ENCODE measurements at places on chromosomes 2 and 18.

DNA sequence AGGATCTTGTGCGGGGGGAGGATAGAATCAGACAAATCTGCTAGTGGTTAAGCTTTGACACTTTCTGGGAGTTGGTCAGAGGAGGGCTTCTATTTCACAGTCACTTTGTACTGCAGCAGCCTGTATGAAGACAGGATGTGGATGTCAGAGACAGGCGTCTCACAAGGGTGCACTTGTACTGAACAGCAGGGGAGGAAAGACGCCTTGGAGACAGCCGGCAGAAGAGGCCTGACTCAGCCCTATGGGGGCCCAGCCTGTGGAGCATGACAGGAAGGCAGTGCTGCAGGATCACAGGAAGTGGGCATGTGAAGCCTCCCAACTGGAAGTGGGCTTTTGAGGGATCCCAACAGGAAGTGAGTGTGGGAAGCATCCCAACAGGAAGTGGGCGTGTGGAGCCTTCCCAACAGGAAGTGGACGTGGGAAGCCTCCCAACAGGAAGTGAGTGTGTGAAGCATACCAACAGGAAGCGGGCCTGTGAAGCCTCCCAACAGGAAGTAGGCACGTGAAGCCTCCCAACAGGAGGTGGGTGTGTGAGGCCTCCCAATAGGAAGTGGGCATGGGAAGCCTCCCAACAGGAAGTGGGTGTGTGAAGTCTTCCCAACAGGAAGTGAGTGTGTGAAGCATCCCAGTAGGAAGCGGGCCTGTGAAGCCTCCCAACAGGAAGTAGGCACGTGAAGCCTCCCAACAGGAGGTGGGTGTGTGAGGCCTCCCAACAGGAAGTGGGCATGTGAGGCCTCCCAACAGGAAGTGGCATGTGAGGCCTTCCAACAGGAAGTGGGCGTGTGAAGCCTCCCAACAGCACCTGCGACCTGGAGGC is 212.3 kb downstream of the SNTG2 start:
- no peak for DNase-seq

DNA sequence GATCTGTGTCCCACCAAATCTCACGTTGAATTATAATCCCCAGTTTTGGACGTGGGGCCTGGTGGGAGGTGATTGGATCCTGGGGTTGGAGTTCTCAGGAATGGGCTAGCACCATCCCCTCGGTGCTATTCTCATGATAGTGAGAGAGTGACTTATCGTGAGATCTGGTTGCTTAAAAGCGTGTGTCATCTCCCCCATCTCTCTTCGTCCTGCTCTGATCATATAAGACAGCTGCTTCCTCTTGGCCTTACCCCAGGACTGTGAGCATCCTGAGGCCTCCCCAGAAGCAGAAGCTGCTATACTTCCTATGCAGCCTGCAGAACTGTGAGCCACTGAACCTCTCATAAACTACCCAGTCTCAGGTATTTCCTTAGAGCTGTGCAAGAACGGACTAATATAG is 163.7 kb upstream of the NDUFV2 start:
- DNase-seq: no peak

GRCh38 chr18:48678237-48679115 is 139.6 kb downstream of the CTIF start:
- DNase-seq: no peak

- DNase-seq: no peak
These were observed 49.3 kb downstream of the MTERF4 start for GRCh38 chr2:241052677-241053360.

DNA sequence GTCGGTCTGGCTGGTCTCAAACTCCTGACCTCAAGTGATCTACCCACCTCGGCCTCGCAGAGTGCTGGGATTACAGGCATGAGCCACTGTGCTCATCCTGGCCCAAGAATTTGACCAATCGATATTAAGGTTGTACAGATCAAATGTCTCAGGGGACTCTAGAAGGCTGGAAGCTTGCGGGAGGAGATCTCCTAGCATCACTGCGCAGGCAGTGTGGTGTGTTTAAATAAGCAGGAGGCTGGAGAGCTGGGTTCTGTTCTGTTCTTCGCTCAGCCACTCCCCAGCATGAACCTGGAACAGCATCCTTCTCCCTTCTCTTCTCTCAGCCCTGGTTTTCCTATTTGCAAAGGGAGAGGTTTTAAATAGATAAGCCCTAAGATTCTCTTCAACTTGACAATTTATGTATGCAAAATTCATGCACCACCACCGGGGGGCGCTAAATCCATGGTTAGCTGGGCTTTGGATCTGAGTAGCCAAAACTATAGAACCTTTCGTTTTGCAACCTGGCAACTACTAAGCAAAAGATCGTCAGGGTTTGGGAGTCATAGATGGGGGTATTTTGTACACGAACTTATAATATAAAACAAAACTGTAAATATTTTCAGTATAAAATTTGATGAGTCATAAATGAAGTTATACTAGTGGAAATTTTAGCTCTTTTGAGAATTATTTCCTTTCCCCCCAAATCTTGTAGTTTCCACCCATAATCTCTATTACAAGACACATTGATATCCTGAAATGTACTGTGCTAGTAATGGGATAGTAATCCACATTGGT is 60.6 kb downstream of the SLC16A14 start:
- DNase-seq: peak; percentile 79

GRCh38 chr2:119516121-119516520 is 8.2 kb downstream of the SCTR start:
- DNase-seq: no peak

DNA sequence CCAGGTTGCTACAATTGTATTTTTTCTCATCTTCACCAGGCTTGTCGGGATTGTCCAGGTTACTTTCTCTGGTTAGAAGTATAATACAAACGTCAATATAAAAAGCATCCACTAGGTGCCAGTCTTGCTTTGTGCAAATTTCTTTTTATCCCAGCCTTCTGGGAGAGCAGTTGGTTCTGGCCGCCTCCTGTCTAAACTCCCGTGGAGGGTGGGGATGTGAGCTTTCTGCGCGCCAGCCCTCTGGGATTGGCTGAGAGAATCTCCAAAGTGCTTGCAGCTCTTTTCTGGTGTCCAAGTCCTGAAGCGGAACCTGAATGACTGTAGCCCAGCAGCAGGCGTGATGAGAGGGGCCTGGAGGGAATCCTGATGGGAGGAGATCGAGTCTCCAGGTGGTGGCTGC is 22.4 kb upstream of the TOGARAM2 start:
- peak; percentile 36 for DNase-seq

GRCh38 chr2:39606585-39606984 is 59.1 kb upstream of the TMEM178A start:
- DNase-seq: no peak

- DNase-seq: no peak
These were observed 42.4 kb upstream of the DDX18 start for GRCh38 chr2:117771969-117772630.

GRCh38 chr2:47178341-47178740 is 23.2 kb upstream of the STPG4 start:
- DNase-seq: no peak

DNA sequence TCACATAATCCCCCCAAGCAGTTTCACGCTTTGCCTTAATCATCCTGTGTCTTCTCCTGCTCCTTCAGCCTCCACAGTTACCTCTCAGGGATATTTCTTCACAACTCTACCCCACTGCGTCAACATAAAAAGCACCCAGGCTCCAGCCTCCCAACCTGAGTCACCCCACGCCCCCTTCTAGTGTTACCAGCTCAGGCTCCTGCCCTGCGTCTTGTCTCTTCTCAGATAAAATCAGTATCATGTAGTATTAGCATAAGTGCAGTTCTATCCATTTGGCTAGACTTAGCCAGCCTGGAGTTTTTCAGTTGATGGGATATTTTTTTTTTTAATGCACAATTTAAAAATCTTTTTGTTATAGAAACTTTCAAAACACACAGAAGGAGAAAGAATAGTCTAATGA is 9.6 kb upstream of the PELI1 start:
- no peak for DNase-seq

- DNase-seq: no peak
These were observed 35.1 kb downstream of the WDR43 start for GRCh38 chr2:28929581-28929980.

GRCh38 chr18:51266773-51267172 is 69.3 kb upstream of the MEX3C start:
- DNase-seq: no peak

DNA sequence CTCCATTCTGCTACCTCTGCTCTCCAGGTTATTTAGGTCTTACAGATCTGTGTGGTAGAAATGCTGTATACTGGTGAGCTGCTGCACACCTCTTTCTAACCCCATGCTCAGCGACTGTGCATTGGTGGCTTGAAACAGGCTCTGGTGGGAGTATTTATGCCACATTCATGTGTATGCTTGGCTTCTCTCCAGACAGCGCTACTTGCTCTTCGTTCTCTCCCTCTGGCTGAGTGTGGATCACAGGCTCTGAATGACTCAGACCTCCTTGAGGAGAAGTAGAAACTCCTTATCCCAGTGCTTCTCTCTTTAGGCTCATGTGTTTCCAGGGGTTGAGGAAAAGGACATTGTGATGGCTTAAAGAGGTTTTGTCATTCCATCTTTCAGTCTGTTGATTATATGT is 54.9 kb downstream of the FHOD3 start:
- DNase-seq: no peak

DNA sequence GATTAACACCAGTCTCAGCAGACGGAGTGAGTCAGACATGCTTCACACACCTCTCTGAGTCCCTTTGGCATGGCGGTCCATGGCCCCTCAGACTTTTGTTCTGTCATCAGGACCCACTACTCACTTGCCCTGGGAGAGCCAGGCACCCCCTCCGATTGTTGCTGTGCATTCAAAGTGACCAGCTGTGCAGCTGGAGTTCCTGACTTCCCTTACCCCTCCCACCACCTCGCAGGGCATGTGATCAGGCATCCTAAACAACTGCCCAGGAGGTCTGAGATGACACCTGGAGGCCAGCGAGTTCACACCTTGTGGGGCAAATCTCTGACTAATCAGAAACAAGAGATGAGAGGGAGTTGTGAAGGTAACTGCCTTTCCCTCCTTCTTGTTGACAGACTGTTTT is 35.3 kb upstream of the HDAC4 start:
- DNase-seq: no peak

GRCh38 chr2:59868981-59869380 is 684.5 kb downstream of the BCL11A start:
- no peak for DNase-seq

- DNase-seq: no peak
These were observed 283.6 kb downstream of the CYP26B1 start for GRCh38 chr2:71864085-71864484.

GRCh38 chr2:110819711-110820110 is 87.3 kb downstream of the ACOXL start:
- DNase-seq: no peak

- DNase-seq: no peak
These were observed 15.5 kb downstream of the RPIA start for GRCh38 chr2:88707003-88707402.

DNA sequence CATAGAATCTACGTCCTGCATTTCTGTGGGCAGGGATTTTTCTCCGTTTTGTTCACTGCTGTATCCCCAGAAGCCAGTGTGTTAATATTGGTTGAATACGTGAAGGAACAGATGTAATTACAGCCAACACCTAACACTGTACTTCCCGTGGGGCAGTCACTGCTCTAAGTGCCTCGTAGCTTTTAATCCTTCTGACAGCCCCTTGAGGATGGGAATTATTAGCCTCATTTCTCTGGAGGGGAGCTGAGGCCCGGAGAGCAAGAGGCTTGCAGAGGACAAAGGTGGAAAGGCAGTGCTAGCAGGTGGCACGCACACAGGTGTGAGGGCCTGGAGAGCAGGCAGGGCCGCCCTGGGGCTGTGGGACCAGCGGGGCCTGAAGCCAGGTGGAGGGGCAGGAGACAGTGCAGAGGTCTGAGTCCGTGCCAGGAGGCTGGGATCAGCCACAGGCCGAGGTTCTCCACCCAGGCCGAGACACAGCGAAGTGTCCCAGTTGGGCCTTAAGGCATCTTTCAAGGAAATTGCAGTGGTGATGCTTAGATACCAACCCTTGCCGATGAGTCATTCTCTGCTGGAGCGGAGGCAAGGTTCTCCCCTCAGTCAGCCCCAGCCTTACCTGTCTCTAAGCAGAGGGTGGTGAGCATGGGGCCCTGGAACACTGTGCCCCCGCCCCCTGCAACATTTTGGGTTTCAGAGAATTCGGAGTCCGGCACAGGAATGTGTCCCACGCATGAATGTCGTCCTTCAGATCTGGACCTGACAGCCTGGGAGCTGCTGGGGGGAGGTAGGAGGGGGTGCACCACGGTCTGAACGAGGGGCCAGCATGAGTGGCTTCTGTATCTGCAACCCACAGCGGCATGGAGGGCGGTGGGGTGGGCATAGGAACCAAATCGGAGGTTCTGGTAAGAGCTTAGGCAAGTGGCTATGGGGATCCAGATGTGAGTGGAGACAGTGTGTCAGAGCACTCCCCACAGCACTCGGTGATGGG is 122.6 kb downstream of the GBX2 start:
- no peak for DNase-seq

DNA sequence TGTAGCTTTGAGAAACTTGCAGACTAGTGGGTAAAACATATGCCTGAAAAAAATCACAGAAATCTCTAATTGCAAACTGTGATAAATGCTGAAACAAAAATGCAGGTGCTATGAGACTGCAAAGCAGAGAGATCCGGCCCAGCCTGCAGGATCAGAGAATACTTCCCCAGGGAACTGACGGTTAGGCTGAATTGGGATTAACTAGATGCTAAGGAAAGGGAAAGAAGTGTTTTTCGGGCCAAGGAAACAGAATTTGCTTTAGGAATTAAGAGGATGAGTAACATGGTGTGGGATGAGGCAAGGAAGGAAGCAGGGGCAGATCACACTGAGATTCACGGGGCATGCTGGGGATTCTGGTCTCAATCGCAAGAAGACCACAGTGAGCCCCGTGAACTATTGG is 71.5 kb downstream of the OSBPL6 start:
- no peak for DNase-seq

DNA sequence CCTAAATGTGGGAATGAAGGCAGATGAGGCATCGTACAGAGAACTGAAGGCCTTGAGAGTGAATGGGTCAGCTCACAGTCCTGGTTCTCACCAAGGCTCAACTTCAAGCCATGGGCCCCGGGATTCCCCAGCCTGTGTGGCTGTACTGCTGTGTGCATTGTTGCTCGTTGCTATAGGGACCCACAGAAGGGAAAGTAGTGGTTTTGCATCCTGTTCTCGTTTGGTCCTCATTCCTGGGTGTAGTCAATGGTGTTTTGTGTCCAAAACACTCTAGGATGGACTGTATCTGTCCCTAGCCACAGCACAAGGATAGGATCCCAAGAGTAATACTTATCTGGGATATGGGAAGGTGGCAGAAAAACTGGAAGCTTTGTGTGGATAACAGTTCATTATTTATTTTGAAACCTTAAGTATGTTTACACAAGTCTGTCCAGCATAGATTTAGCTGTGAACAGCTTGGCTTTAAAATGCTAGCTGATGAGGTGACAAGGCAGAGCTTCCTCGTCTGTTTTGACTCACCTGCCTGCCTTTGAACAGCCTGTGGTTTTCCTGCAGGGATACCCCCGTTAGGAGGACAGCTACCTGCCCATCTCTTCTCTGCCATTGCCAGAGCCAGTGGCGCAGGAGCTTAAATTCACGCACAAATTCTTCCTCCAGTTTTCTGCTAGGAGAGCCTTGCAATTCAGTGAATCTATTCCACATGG is 85.0 kb downstream of the WDSUB1 start:
- DNase-seq: no peak

DNA sequence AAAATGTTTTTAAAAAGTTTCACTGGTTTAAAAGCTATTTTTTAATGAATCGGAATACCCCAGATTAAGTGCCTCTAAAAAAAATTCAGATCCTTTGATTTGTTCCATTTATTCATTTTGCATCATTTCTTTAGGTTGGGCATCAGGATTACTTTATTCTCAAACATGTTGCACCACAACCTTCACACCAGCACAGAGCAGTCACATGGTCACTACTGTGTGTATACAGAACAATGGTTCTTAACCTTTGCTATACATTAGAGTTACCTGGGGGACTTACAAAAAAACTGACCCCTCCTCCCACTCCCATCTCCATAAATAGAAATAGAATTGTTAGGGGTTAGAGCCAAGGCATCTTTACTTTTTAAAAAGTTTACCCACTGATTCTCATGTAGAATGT is 218.2 kb downstream of the AGPS start:
- DNase-seq: no peak
